AG09309 (cell line): ENCODE measurements at places on chromosomes 2 and 18.

DNA sequence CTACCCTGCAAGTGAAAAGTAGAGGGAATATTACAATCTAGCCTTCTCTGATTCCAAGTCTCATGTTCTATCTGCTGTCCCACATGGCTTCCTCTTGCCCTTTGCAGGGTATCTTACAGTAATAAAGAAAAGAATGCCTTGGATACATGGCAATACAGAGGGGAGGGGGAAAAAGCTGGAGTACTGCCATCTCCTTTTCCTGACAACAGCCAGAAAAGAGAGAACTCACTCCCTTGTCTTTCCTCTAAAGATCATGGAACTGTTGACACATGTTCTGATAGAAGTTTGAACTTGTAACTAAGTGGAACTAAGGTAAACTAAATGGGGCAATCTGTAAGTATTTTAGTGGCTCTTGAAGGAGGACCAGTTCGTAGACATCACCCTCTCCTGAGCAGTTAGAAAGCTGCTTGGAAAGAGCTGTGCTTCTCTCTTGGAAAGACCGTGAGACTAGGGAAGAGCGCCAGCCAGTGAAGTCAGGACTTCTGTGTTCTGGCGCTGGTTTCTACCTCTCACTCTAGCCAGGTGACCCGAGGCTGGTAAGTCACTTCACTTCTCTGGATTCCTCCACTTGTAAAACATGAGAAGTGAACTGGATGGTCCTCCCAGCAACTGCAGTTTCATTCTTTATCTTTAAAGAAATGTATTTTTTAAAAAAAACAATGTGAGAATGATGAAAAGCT lies 242.3 kb upstream of the FOSL2 start:
- DNase-seq = no peak

DNA sequence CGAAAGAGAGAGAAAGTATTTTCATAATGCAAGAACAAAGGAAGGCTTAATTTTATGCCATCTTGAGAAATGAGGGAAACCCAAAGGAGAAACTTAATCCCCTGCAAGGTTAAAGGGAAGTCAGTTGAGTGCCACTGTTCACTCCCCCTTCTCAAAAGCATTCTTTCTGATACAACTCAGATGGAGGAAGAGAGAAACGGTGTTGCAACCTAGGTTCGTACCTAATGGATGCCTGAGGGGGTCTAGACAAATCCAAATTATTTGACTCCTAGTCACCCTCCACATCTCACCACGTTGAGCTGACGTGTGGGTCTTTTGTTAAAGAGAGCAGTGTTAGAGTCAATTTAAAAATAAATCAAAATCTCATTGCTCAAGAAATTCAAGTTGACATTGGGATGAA lies 52.6 kb upstream of the UNC80 start:
- no peak for DNase-seq

- DNase-seq = no peak
Measured at GRCh38 chr2:10377052-10377746, 70.9 kb downstream of the ODC1 start.

DNA sequence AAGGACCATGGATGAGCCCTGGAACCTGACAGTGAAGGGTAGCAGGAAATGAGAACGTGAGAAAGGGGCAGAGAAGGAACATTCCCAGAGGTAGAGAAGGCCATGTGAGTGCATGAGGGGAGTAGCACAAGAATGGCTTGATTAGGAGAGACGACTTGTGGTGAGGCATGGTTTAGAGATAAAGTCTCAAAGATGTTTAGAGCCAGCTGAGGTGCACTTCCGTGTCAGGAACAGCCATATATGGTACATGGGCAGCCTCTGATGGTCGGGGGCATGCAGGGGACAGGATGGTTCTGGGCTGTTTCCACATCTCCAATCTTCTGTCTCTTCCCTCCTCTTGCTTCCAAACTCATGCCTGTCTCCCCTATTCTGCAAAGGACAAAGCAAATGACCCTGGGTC lies 28.8 kb upstream of the EFEMP1 start:
- no peak for DNase-seq

- no peak for DNase-seq
Measured at GRCh38 chr18:36535202-36535935, 237.9 kb downstream of the FHOD3 start.

GRCh38 chr18:75208836-75209128 lies 157 bp downstream of the PTGR3 start:
- no peak for DNase-seq

DNA sequence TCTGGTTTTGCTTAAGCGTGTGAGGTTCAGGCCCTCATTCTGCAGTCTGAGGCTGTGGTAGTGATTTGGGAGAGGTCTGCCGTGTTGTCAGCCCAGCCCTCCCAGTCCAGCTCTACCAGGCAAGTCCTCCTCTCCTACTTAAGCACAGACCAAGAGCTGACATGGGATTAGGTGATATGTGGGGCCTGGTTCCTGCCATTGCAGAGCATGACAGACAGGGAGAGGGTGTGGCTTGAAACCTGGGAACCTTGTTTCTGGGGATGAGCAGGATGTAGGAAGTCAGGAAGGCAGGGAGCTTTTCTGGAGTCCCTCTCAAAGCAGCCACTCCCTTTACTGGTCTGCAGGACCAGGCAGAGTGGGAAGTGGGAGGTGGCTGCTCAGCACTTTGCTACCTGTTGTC lies 38.6 kb downstream of the PTPRM start:
- no peak for DNase-seq

DNA sequence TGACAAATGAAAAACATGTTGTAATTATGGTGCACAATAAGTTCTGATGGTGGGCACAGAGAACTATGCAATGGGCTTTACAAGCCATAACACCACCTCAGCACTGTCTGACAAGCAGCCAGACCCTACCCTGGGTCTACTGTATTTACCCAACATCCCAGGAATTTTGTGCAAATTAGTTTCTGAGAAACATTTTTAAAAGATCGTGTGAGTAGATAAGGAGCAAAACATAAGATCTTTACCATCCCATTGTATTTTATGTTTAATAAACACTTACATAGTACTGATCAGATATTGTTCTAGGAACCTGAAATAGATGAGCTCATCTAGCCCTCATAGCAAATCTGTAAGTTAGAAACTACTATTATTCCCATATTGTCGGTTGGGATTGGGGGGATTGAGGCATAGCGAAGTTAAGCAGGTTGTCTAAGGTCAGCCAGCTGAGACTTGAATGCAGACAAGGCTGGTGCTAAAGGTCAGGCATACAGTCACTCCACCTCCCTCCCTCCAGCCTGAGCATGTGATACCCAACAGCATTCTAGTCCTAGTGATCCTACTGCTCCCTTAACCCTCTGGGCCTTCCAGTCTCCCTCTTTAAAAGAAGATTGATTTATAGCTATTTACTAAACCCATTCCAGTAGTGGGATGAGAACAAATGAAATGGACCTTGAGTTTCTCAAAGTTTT lies 67.4 kb upstream of the STAM2 start:
- DNase-seq = no peak

- DNase-seq = no peak
Measured at GRCh38 chr2:239459606-239460005, 58.8 kb upstream of the HDAC4 start.

DNA sequence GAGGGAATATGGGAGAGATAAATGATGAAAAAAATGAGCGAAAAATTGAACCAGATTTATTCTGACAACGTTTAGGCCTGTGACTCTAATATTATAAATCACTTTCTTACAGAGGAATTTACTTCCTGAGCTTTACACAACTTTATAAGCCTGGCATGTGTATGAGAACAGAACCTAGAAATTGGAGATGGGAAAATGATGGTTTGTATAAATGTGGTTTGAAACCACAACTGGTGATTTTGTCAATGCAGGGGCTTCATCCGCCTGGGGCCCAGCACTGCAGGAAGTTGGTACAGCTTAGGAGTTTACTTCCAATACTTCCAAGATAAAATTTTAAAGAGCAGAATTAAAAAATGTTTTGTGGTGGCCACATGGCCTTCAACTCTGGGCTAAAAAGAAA lies 82.3 kb downstream of the VAPA start:
- no peak for DNase-seq

- no peak for DNase-seq
Measured at GRCh38 chr2:24418166-24418841, 58.0 kb upstream of the ITSN2 start.

GRCh38 chr2:172242471-172242870 lies 139.8 kb upstream of the DLX2 start:
- no peak for DNase-seq

GRCh38 chr2:95389245-95390119 lies 13.0 kb upstream of the FAHD2A start:
- DNase-seq = peak; percentile 5

DNA sequence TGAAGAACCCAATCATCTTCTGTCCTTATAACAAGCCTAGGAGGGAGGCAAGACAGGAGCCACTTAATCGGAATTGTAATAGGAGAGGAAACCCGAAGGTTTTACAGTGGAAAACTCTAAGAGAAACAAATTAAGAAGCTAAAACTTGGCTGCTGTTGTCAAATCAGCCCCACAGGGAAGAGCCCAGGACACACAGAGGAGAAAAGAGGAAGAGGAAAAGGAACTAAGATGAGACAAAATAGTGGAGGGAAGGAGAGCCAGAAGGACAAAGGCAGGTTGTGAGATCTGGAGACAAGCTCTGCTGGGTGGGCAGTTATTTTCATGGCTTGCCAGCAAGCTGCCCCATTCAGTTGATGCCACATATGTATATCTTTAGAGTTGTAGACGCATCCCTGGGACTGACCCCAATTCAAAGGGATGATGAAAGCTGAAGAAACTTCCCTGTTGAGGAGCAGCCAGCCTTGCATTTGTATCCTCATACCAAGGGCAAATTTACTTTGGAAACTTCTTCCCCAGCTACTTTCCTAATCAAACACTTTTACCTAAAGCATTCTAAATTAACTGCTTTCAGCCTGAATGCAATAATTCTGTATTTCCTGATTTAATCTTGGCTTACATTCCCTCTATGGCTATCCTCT lies 499.8 kb upstream of the MEIS1 start:
- no peak for DNase-seq

- DNase-seq = peak; percentile 74
Measured at GRCh38 chr2:66364495-66365333, 70.2 kb upstream of the MEIS1 start.

- no peak for DNase-seq
Measured at GRCh38 chr2:86274265-86274917, 63.0 kb downstream of the REEP1 start.

- no peak for DNase-seq
Measured at GRCh38 chr2:59882279-59882678, 671.2 kb downstream of the BCL11A start.

DNA sequence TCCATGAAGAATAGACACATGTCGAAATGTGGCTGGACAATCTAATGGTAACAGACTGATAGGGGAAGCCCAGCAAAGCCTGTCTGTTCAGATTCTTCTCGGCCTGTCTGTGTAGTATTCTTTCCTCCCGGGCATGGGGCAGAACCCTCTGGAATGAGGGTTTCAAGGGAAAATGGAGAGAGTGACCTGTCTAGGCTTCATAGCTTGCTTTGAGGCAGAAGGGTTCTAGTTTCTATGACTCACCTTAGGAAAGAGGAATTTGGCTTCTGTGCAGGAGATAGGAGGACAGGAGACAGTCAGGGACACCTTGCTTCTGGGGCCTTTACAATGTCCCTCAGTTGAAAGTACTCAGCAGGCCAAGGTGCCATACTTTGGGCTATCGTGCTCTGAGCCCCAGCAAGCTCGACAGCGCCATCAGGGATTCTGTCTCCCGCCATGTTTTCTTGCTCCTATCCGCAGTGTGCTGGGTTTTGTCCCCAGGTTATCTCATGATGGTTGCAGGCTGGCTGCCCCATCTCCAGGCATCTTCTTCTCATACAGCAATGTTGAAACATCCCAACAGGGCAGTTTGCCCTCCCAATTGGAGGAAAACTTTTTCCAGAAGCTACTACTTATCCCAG lies 74.7 kb upstream of the TLK1 start:
- no peak for DNase-seq

GRCh38 chr18:25875551-25876240 lies 214.7 kb downstream of the SS18 start:
- DNase-seq = no peak

GRCh38 chr2:17877811-17878280 lies 621 bp upstream of the KCNS3 start:
- DNase-seq = no peak

DNA sequence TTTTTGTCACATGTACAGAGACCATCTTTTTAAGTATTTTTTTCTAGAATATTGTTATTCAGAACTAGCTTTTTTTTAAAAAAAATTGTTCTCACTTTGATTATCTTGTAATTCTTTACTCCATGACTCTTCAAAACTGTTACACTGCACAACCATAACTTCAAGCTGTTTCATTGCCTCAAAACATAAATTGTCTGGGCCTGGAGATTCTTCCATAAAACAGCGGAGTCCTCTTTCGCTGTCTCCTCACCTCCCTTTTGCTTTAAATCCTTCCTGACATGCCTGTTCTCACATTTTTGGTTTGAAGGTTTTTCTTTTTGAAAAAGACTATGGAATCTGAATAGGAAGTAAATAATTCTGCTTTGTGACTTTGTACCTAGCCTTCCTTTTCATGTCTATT lies 126.7 kb downstream of the GALNT3 start:
- no peak for DNase-seq

- no peak for DNase-seq
Measured at GRCh38 chr2:130336150-130336876, 6.4 kb upstream of the IMP4 start.

DNA sequence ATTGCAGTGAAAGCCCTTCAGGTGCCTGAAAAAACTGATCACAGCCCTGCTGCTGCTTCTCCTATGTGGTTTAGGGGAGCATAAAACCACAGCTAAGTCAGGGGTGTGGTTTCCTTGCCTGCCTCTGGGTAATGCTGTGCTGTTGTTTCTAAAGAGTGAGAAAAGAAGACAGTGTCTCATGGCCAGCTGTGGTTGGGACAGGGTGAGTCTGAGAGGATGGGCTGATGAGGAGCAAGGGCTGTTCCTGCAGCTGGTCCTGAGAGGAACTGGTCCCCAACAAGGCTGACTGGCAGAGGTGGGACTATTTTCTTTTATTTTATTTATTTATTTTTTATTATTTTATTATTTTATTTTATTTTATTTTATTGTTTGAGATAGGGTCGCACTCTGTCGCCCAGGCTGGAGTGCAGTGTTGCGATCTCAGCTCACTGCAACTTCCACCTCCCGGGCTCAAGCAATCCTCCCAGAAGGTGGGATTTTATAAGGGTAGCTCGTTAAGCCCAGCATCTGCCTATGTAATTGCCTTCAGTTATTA lies 236.7 kb downstream of the FHOD3 start:
- no peak for DNase-seq

GRCh38 chr2:31337197-31337596 lies 77.3 kb downstream of the XDH start:
- DNase-seq = no peak

GRCh38 chr2:170886386-170886785 lies 42.7 kb upstream of the GORASP2 start:
- peak; percentile 23 for DNase-seq

DNA sequence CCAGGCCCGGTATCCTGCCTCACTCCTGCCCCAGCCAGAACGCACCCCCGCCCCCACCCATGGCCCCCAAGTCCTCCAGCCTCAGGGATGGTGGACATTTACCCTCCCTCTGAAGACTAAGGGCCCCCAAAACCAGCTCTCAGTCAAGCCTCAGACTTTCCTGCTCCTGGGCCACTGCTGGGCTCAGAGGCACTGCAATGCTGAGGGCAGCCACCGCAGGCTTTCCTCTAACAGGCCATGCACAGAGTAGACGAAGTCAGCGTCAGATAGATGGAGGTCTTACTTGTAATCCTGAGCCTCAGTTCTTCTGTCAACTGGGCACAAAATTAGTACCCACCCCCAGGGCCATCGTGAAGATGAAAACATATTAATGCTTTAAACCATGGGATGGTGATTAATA lies 92.6 kb downstream of the TTC32 start:
- no peak for DNase-seq

- no peak for DNase-seq
Measured at GRCh38 chr2:225472161-225472560, 72.7 kb downstream of the NYAP2 start.

GRCh38 chr18:50797142-50797541 lies 22.7 kb downstream of the MRO start:
- no peak for DNase-seq
